ENCODE measurements at places on chromosomes 3 and 15. TPM values are rescaled to one million over a fixed set of nuclear protein-coding genes. Genes with fewer than 3 reads are reported as not detected.

MASP1 gene
- 0.35 TPM for total RNA-seq

BRPF1 gene
- total RNA-seq: 56.9 TPM

GOLGA6L1 gene
- total RNA-seq: not detected

GRCh38 chr3:72977060-72977808 is 19.4 kb upstream of the PPP4R2 start:
- DNase-seq: no peak

DNA sequence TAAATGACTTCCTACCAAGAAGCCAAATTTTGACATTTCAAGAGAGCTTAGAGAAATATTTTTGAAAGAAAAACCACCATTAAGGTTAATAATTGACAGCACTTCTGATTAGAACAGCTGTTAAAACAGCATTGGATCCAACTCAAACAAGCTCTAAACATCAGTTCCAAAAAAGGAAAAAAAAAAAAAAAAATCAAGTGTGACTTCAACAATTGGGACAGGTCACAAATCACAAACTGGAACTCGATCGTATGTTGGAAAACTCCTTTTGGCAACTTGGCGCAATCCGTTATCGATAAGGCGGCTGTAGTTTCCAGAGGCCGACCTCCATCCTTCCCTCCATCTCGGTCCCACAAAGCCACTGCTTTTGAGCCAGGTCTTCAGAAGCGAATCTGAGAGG is 17.8 kb downstream of the TLE3 start:
- no peak for DNase-seq

GRCh38 chr3:168847291-168847883 is 751.7 kb upstream of the GOLIM4 start:
- DNase-seq: no peak

DNA sequence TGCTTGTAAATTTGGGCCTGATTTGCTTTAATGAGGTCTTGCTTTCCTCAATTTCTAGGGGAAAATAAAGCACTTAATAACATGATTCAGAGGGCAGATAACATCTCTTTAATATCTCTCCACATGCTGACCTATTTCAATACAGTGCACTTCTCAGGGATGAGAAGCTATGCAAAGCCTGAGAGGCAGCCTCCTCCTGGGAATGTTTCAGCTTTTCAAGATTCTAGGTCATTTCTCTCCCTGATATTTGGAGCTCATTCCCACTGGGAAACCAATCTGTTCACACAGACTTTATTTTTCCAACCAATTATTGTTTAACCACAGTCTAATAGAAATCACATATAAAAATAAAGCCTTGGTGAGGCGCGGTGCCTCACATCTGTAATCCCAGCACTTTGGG is 67.0 kb upstream of the LSAMP start:
- no peak for DNase-seq

GRCh38 chr3:45204136-45204535 is 22.0 kb downstream of the TMEM158 start:
- DNase-seq: no peak

Data from activated T-cell treated with anti-CD3 and anti-CD28 coated beads, Interleukin-2, amount 50 U/mL, for 4 hours (primary cell).